ENCODE measurements at places on chromosomes 3 and 15.

- no peak for DNase-seq
Measured at GRCh38 chr3:193794002-193794881, 201.2 kb downstream of the OPA1 start.

DNA sequence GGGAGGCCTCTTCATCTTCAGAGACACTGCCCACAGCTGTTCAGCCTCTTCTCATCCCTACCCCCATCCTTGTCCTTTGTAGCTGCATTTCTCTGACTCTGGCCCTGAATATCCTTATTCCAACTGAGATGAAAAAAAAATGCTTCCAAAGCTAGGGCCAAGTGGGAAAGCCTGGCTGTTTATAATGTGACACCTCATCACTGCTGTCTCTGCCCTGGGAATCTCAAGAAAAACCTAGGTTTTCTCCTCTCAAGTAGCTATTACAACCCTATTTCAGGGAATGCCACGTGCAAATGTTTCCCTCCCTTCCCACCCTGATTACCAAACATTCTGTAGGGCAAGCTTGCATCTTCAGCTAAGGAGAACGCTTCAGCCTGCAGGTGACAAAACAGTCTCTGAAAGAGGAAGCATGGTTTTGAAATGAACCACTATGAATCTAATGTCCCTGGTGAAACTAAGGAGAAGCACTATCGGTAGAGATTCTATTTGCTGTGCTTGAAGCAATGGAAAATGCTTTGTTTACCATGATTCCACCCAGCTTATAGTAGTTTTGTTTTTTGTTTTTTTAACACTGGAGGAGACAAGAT is 65.4 kb downstream of the USF3 start:
- no peak for DNase-seq

DNA sequence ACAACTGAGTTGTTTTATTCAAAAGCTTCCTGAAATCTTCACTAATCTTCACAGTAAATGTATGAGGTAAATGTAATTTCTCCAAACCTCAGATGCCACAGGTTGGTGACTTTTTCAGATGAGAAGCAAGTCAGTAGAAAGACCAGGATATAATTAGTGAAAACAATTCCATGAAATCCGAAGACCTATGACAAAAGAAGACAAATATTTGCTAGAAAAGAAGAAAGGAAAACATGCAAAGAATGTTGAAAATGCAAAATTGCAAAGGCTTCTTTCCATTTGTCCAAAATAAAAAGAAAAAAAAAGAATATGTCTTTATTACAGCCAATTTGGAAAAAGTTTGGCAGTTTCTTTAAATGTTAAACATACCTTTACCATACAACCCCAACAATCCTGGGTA is 88.3 kb upstream of the MYRIP start:
- no peak for DNase-seq

GRCh38 chr3:84547971-84548970 is 410.5 kb upstream of the CADM2 start:
- DNase-seq: no peak

All from lower lobe of right lung (tissue), 2 donors.